Activated gamma-delta T cell treated with Interleukin-2 at 50 U/mL for 16 hours (primary cell): ENCODE measurements at places on chromosomes 1 and 21.

- DNase-seq: no peak
Observed at GRCh38 chr1:17400725-17401341, 28.8 kb downstream of the PADI6 start.

GRCh38 chr1:89901957-89902669, 81.3 kb downstream of the LRRC8D start:
- DNase-seq: no peak

DNA sequence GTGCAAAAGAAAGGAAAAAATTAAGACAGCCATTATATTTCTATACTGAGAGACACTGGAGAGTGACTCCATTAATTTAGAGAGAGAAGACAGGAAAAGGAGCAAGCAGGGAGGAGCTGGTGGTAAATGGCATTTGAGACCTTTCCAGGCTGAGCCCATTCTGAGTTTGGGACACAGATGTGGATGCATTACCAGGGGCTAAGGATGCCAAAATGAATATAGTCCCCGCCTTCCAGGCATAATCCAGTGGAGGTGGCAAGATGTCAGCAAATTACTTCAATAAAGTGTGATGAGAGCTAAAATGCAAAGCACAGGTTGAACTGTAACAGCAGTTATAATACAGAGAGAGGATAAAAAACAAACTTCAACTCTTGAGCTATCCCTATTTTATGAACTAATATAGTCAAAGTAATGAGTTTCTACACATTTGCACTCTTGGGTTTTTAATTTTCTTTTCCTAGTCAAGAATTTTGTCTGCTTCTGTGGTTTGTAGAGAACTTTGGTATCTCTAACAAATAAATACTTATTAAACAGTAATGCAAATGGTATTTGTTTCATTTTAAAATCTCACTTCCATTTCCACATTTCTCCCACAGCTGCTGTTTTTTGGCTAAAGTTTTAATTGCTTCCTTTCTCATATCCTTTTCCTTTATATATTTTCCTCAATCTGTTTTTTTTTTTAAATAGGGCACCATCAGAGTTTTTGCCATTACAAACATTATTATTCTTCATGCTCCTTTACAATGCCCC, 228.2 kb upstream of the KCNK2 start:
- no peak for DNase-seq

DNA sequence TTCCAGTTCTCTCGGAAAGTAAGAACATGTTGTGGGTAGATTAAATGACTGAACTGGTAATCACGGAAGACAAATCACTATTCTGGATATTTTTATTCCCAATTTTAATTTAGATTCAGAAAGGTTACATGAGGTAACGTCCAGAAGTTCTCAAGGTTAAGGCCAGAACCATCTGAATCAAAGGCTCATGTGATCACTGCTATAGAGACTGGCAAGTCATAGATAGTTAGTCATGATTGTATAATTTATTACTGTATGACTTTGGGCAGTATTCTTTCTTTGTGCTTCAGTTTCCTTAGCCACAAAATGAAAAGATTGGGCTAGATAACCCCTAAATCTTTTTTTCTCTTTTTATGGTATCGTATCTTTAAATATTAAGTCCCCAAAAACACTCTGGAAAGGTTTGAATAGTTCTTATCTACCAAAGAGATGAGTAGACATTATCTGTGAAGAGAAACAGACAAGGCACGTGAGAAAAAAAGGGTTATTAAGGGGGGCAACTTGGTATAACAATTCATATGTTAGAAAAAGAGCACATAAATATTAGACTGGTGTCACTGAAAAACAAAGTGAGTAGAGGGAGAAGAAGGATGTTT, 241.0 kb downstream of the PTPRC start:
- no peak for DNase-seq

GRCh38 chr1:41735631-41736260, 183.0 kb downstream of the HIVEP3 start:
- DNase-seq: no peak

GRCh38 chr1:30777904-30778153, 20.3 kb upstream of the LAPTM5 start:
- DNase-seq: no peak

- no peak for DNase-seq
Observed at GRCh38 chr1:197356723-197357533, 88.9 kb downstream of the CRB1 start.

DNA sequence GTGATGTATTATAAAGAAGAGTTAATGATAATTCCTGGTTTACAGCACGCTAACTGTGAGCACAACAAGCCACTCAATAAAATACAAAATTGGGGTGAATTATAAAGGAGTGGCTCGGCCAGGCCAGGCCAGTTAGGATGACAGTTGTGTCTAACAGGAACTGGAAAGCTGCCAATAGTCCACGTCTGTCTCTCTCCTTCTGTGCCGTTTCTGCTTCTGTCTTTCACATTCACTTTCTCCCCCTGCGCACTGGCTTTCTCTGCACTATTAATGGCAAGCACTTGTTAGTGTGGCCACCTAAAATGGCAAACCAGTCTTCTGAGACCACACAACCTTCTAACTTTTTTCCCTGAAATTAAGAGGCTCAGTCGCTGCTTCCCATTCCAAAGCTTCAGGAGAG, 394.3 kb downstream of the NTNG1 start:
- no peak for DNase-seq

DNA sequence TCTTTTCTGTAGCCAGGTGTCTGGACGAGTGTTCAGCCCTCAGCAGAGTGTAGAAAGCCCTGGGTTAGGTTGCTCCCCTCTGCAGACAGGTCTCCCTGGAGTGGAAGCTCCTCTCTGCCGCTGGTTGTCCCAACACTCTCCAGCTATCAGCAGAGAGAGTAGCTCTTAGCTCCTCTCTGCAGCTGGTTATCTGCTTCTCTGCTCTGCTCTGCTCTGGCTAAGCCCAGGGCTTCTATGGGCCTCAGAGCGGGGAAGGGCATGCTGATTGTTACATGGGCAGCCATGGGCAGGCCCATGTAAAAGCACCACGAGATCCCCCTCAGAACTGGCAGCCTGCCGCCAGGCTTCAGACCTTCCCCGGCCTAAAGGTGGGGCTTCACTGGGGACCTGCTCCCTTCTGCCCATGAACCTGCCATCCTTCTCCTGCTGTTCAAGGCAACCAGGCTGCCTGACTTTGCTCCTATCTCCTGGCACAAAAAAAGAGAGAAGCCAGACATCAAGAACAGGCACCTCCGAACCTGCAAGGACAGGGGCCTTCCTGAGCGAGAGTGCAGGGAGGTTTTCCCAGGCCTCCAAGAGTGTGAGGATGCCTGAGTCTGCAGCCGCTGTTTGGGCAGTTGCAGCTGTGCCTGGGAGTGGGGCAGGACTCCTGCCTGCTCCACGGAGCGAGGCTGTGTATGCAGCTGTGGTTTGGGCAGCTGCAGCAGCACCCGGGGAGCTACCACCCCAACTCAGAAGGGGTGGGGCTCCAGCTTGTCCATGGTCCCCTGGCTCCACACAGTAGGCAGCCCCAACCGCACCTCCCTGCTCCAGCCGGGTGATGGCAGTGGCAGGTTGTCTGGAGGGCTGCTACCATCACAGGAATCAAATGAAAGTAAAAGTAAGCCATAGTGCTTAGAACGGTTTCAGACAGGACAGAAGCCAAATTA, 973.7 kb downstream of the LTN1 start:
- DNase-seq: no peak

GRCh38 chr1:168050307-168050706, 86.4 kb downstream of the GPR161 start:
- no peak for DNase-seq

DNA sequence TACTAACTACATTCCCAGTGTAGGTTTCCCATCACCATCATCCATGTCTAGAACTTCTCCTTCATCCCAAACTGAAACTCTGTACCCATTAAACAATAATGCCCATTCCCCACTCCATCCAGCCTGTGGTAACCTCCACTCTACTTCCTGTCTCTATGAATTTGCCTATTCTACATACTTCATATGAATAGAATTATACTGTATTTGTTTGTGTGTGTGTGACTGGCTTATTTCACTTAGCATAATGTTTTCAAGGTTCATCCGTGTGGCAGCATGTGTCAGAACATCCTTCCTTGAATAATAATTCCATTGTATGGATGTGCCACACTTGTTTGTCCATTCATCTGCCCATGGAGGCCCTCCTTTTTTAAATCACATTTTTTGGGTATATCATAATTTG, 35.7 kb downstream of the ATP2B4 start:
- no peak for DNase-seq

DNA sequence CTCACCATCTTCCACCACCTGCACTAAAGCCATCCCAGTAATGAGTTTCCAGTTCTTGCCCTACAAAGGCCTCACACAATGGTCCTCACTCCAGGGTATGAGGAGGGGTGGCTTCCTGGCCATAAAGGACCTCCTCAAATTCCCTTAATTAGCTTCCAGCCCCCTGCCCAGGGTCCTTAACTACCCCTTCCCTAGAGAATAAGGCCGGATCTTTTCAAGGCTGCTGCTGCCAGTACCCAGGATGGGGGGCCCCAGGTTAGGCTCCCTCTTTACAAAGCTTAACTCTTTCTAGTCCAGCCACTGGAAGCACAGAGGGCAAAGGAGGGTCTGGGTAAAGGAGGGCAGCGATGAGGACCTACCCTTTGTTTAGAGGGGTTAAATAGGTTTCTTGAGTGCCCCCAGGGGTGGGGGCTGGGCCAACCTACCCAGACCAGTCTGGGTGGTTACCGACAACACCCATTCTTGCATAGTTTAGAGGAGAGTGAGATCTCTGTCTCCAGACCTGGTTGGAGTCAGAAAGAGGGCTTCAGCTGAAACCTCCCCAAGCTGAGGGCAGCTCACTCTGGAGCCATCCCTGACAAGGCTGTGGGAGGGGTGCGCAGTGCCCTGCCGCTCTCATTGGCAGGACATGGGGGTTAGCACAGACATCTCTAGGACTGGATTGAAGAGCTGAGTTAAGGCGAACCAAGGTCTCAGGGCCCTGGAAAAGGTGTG, 7.1 kb downstream of the BLACAT1 start:
- DNase-seq: no peak

DNA sequence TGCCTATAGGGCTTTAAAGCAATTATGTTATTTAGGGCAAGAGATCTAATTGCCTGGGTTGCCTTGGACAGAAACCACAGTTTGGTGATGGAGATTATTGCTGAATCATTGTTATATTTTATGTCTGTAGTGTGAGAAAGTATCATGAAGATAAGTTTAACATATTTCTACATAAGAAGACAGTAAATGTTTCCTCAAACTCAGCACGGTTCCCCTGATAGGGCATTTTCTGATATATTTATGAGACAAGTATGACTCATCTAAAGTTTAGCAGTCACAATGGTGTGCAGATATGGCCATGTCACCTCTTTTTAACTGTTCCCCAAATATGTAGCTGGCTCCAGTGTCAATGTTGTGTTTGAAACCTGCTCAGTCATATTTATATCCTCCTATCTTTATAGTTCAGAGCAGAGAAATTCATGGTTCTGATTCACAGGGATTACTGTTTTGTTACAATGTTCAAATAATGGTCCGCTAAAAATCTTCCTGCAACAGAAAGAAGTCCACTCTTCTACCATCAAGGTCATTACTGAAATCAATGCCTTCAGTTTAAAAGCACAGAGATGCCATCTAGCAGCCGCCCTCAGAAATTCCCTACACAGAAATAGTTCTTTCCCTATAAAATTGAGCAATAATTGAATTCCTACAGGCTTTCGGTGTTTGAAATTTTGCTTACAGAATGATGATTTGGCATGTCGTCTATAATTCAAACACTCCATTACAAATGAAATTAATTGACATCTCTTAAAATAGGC, 3.7 kb downstream of the OLFM3 start:
- DNase-seq: no peak

- peak; percentile 37 for DNase-seq
Observed at GRCh38 chr1:228463559-228464455, 23.4 kb upstream of the RNF187 start.

- no peak for DNase-seq
Observed at GRCh38 chr1:156025876-156026275, 5.1 kb upstream of the SSR2 start.

DNA sequence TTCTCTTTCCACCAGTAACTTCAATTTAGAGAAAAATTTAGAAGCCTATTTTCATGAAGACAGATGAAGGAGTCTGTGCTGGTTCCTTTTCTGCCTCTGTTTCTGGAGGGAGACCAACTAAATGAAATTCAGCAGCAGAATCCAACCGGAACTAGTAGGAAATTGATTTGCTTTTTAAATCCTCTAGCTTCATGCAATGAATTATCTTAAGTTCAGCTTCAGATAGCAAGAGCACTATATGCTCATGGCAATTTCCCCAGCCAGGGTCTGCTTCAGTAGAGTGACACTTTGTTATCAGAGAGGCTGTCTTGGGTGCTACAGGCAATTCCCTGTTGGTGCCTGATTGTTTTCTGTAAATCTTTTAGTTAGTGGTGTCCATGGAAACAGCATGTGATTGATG, 189.7 kb downstream of the SLC35F3 start:
- no peak for DNase-seq

DNA sequence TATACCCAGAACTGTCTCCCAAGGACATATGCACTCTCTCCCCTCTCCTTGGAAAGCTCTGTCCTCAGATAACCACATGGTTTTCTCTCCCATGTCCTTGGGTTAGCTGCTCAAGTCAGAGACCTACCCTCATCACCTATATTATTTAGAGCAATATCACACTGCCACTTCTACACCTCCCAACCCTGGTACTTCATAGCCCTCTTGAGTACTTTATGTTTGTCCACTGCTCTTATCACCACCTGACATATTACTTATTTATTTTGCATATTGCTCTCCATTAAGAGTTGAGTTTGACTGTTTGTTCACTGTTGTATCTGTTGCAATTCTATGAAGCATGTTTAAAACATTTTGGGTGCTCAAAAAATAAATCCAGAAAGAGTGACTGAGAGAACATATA, 126.3 kb upstream of the ATP1B1 start:
- no peak for DNase-seq

- no peak for DNase-seq
Observed at GRCh38 chr1:36137776-36138175, 11.5 kb downstream of the TRAPPC3 start.

GRCh38 chr21:33238565-33239255, 9.0 kb downstream of the IFNAR2 start:
- no peak for DNase-seq

DNA sequence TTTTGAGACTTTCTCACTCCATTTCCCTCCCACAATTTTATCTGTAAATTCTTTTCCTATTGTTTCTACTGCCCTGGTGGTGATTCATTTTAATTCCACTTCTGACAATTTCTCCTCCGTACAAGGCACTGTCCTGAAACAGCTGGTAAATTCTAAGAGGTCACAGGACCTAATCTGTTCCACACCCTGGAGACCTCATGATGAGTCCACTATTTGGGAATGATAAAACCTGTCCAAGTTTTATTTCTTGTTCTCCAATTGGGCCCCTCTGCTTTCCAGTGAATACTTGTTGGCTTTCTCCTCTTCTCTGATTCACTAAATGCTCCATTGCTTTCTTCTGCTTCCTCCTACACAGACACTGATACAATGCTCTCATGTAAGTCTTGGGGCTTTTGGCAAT, 343.1 kb upstream of the DUSP10 start:
- DNase-seq: no peak

GRCh38 chr1:168966636-168967035, 139.9 kb upstream of the ATP1B1 start:
- no peak for DNase-seq

GRCh38 chr1:75733661-75734060, 9.2 kb downstream of the ACADM start:
- DNase-seq: no peak
